EL (cell line): ENCODE measurements at places on chromosomes 5 and 9.

- DNase-seq = no peak
These were observed 932.5 kb upstream of the WWC1 start for GRCh38 chr5:167358868-167359492.

GRCh38 chr5:113195251-113195650 lies 218.7 kb downstream of the DCP2 start:
- no peak for DNase-seq

DNA sequence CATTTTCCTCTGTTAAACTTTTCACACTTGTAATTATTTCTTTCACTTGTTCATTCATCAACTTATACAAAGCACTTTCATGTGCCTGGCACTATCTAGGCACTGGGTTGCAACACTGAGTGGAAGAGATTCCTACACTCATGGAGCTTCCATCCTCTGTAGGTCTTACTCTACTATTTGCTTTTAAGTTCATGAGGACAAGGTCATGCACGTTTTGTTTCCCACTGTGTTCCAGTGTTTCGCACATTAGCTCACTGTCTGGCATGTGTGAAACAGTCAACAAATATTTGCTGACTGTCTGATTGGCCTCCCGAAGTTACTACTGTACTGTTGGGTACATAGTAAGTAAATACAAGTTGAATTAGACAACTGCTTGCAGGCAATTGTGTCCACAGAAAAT lies 87.9 kb upstream of the IFNK start:
- peak; percentile 9 for DNase-seq

- DNase-seq = no peak
These were observed 476.8 kb downstream of the CETN3 start for GRCh38 chr5:89932771-89933181.

GRCh38 chr5:147832541-147832940 lies 1.1 kb upstream of the SPINK1 start:
- no peak for DNase-seq
